T-cell (primary cell): ENCODE measurements at places on chromosomes 1 and 21.

GRCh38 chr1:64811131-64811530 is 66.3 kb downstream of the RAVER2 start:
- DNase-seq, result no peak

DNA sequence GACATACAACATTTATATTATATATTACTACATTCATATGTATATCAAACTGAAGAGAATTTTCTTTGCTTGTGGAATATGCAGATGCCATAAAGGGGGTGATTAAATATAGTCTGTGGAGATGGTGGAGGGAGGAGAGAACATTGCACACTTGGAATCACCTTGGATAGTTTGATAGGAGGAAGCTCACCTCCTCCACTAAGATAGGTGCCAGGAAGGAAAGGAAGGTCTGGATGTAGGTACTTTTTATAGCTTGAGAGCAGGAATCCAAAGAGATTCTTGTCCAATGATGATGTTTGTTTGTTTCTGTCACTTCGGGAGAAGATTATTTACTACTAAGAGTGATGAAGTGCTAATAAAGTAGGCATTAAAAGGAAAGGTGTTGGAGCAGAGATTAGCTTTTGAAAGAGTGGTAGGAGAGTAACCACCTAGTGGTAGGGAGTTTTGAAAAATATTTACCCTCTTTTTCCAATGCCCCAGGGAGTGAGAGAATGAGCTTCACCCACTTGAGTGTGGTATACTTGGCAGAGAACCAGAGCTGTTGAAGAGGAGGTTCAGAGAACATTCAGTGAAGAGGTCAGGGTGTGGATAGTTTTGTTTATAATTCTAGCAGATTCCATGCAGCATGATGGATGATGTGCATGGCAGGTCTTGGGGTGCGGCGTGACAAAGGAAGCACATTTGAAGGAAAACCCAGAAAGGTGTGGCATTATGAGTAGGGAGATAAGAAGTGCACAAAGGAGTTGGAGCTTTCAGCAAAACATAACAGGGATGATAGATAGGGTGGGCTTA is 145.0 kb downstream of the PATJ start:
- no peak for DNase-seq

DNA sequence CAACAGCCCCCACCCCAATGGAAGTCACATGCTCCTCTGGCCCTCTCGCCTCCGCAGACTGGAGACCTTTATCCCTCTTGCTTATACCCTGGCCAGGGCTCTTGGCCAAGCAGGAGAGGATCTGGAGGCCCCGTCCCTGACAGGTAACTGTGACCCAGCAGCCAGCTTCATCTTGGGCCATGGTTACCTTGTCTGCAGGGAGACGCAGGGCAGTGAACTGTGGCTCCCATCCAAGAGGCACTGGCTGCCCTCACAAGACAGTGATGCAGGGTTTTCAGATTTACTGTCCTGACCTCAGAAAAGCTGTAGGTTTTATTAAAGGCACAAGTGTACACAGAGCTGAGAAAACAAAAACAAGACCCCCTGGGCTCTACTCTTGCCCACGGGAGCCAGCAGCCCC is 96.7 kb upstream of the KLHDC7A start:
- DNase-seq, result no peak

DNA sequence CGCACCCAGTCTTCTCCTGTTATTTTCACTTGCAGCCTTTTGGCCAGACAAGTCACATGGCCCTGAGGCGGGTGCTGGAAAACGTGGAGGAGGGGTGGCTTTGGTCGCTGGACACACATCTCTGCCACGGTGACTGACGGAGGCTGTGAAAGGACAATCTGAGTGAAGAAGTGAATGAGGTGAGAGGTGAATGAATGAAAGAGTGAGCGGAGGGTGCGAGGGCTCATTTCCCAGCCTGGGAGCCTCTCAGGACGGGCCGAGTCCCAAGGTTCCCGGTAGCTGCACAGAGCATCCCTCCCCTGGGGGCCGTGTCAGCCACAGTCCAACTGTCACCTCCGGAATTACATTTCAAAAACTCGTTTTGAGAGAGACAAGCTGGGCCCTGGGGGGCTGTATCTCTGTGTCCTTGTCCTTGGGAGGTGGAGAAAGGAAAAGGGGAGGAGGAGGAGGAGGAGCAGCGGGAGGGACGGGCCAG is 89.6 kb downstream of the UBIAD1 start:
- no peak for DNase-seq

GRCh38 chr1:40848530-40849189 is 13.5 kb downstream of the CITED4 start:
- no peak for DNase-seq

- no peak for DNase-seq
These were observed 151.2 kb downstream of the DMRTA2 start for GRCh38 chr1:50271968-50272578.

DNA sequence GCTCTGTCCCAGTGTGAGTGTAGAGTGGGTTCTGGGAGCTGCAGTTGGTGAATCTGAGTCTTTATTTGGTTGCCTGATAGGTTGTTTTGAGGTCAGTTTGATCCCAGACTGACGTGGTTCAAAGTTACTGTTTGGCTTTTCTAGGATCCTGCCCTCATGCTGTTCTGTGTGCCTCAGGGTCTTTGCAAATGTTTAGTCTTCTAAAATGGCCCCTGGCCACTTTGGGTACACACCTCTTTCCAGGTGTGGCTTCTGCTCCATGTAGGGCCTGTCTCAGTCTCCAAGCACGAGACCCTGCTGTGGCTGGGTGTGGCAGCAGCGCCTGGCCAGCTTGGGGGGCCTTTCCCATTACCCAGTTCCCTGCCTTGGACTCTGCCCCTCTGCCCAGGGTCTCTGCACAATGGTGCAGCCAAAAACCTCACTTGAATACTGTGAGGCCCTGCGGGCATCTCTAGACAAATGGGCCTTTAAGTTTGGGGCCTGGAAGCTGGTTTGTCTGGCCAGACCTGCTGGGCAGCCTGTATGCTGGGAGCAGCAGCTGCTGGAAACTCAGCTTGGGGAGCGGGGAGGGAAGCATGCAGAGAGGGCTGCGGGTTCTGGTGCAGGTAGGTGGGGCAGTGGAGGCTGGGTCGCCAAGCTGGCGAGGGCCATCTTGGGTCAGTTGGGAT is 5.6 kb downstream of the PTPRF start:
- DNase-seq, result no peak

- no peak for DNase-seq
These were observed 740 bp downstream of the ZNF691 start for GRCh38 chr1:42847111-42847595.

DNA sequence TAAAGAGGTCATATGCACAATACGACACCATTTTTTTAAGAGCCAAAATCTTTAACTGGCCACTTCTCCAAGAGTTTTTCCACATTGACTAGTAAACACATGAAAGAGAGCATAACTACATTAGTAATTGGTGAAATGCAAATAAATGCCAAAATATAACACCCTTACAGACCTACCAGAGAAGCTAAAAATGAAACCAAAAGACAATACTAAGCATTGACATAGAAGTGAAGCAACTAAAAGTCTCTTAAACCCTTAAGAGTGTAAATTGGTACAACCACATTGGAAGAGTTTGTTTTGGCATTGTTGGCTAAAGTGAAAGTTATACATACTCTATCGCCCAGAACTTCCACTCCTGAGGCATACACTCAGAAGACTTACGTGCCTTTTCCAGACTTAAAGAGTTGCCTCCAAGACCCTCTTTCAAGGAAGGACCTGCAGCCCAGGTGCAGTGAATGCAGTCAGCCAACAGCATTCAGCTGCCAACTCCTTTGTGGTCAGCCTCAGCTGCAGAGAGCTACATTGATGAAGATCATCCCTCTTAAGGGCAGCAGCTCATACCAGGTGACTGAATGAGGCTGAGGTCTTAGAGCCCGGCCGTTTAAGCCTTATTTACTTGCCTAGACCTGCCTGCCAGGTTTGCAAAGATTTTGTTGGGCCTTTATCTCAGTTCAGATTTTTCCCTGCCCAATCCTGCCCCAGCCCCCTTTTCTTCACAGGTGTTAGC is 839.1 kb upstream of the ADGRL2 start:
- DNase-seq, result no peak

DNA sequence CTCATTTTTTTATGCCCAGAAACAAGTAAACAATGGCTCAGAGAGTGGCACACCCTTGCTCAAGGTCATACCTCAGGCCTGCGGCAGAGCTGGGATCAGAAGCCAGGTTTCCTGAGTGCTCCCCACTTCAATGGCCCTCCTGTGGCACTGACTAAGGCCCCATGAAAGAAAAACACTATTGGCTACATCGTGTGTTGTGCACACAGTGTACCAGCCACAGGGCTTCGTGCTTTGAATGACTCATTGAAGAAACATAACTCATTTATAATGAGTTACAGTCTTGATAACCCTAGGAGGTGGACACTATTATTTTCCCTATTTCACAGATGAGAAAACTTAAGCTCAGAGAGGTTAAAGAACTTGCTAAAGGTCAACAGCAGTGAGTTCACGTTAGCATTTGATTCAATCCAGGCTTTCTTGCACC is 91.2 kb downstream of the TRABD2B start:
- DNase-seq, result no peak

GRCh38 chr1:18132711-18133541 is 25.3 kb downstream of the IGSF21 start:
- no peak for DNase-seq

DNA sequence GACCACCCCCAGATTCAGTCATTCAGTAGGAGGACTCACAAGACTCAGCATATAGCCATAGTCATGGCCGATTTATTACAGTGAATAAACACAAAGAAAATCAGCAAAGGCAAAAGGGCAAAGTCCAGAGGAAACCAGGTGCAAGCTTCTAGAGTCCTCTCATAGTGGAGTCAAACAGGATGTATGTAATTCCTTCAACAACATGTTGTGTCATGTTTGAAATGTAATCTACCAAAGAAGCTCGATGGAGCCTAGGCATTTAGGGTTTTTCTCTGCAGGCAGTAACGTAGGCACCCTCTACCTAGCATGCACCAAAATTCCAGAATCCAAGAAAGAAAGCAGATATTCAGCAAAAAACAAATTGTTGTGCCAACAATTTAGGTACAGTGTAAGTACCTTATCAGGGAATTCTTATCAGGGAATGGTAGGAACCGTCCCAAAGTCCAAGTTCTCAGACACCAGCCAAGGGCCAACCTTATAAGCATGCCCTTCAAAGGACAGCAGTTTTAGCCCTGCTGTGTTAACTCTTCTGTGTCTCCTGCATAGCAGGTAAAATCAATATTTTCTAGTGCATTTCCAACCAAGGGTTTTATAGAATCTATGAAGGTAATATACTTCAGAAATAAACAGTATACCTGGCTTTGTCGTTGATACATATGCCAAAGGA is 16.1 kb upstream of the SLAMF6 start:
- no peak for DNase-seq

GRCh38 chr21:42158846-42159245 is 60.1 kb upstream of the ABCG1 start:
- DNase-seq, result no peak

GRCh38 chr1:161987303-161987702 is 36.4 kb downstream of the OLFML2B start:
- DNase-seq, result no peak

DNA sequence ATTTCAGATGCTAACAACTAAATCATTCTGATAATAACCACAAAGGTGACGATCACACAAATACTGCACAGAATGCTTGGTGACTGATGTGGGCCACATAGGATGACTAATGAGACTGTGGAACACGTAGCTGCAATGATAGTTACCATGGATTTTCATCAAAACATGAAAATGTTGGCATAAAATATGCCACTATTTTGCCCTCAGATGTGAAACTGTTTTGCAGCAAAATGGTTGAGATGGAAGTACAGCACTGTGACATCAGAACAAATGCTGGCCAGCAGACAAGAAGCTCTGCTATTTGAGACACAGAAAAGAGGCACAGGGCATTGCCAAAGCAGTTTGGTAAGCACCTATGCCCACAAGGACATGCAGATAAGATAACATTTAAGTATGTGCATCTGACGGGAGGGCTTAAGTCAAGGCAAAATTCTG is 83.8 kb downstream of the NIBAN1 start:
- DNase-seq, result peak; percentile 41

- no peak for DNase-seq
These were observed 10.4 kb downstream of the IBA57 start for GRCh38 chr1:228176024-228176395.

- DNase-seq, result no peak
These were observed 61.5 kb upstream of the ARHGAP29 start for GRCh38 chr1:94298861-94299260.

- DNase-seq, result no peak
These were observed 74.2 kb upstream of the CXADR start for GRCh38 chr21:17438635-17439034.

- no peak for DNase-seq
These were observed 66.5 kb downstream of the PEX14 start for GRCh38 chr1:10541286-10541685.

GRCh38 chr1:233140499-233140898 is 155.0 kb downstream of the PCNX2 start:
- no peak for DNase-seq

GRCh38 chr1:39491146-39491921 is at the start of gene BMP8A:
Gene BMP8A (plus strand): TSS chr1:39491636. CDS start chr1:39491992, 356 bp downstream.
- peak; percentile 54 for DNase-seq

- no peak for DNase-seq
These were observed 11.5 kb upstream of the ZNF683 start for GRCh38 chr1:26384076-26384475.

DNA sequence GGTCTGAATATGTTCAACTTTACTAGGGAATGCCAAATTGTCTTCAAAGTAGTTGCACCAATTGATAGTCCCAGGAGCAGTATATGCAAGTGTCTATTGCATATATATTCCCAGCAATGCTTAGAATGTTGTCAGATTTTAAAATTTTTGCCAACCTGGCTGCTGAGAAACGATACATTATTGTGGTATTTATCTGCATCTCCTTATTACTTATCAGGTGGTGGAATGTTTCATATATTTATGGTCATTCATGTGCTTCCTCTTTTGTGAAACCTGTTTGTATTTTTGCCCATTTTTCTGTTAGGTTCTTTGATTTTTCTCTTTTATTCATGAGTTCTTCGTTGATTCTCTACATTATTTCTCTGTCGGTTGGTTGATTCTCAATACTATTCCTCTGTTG is 39.5 kb downstream of the COLGALT2 start:
- no peak for DNase-seq

DNA sequence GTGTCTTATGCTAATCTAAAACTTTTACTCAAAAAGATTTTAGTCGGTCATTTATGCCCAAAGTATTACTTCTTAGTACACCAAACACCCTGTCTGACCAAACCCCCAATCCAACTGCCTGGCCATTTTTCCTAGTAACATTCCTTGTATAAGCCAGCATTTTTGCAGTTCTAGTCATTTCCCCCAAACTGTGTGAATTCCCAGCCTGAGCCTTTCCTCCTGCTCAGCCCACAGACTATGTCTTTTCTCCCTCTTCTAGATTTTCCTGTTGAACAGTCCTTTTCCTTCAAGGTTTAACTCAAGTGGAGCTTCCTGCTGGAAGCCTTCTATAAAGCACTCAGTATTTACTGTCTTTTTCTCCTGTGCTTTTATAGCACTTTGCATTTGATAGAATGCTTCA is 843.8 kb downstream of the USP25 start:
- DNase-seq, result no peak

GRCh38 chr1:16250524-16251251 is 13.7 kb upstream of the CPLANE2 start:
- no peak for DNase-seq

- DNase-seq, result no peak
These were observed 29.0 kb downstream of the TNR start for GRCh38 chr1:175714350-175714749.

GRCh38 chr1:52357397-52357796 is 8.6 kb downstream of the CC2D1B start:
- DNase-seq, result no peak
